ENCODE measurements at places on chromosomes 16 and 17.
A peak's percentile ranks its signal among the peaks of the same experiment; 100 is the strongest.

- no peak for DNase-seq
These were observed 68.9 kb upstream of the NFAT5 start for GRCh38 chr16:69496896-69497295.

- no peak for DNase-seq
These were observed 65.7 kb downstream of the TMEM132E start for GRCh38 chr17:34644941-34645550.

GRCh38 chr17:13491916-13492736, 109.6 kb downstream of the HS3ST3A1 start:
- DNase-seq, result no peak

- DNase-seq, result no peak
These were observed 17.3 kb downstream of the XYLT1 start for GRCh38 chr16:17453364-17454038.

GRCh38 chr16:78742501-78743283, 643.2 kb downstream of the WWOX start:
- no peak for DNase-seq

- DNase-seq, result no peak
These were observed 22.1 kb upstream of the MSI2 start for GRCh38 chr17:57234061-57234738.

DNA sequence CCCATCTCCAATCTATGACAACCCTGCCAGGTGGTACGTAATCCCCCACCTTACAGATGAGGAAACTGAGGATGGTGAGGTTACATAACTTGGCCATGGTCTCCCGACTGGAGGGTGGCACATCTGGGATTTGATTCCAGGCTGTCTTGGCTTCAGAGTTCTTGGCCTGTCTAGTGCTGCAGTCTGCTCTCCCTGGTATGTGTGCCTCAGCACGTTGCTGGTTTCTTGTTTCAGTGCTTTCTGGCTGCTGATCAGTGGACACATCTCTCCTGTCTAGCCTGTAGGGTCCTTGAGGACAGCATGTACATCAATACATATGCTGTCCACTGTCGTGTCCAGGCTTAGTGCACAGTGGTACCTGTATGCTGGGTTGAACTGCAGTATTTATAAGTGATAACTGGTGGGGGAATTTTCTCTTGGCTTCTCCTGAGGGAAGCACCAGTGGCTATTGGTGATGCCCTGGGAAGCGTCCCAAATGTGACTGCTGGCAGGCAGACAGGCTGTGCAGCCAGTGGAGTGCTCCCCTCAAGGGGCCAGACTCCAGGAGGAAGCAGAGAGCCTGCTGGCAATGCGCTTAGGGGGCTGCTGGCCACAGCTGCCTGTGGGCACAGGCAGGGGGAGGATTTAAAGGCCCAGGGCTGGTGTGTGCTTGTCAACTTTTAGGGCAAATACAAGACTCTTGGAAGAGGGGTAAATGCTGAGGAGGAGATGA, 14.4 kb downstream of the CTRL start:
- DNase-seq, result peak; percentile 22

DNA sequence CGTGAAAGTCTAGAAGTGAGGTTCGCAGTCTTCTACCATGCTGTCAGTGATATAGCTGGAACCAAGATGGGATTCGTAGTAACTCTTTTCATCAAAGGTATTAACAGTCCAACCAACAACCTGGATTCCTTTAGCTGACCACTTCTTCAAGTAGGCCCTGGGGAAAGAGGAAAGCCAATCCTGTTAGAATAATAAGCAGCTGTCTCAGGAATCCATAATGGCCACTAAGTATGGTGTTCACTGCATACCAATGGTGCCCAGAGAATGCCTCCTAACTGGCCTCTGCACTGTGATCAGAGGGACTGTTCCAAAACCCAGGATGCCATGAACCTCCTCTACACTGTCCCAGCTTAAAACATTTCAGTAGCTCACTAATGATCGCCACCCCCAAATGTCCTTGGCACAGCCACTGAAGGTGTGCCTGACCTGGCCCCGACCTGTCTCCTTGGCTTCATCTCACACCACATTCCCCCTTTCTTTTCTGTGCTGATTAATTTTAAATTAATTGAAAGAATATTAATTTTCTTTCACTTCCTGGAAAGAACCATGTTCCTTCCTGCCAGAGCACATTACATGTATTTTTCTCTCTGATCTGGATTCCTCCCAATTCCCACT, 18.3 kb downstream of the GDE1 start:
- no peak for DNase-seq
